ENCODE measurements at places on chromosomes 11 and 22.

DNA sequence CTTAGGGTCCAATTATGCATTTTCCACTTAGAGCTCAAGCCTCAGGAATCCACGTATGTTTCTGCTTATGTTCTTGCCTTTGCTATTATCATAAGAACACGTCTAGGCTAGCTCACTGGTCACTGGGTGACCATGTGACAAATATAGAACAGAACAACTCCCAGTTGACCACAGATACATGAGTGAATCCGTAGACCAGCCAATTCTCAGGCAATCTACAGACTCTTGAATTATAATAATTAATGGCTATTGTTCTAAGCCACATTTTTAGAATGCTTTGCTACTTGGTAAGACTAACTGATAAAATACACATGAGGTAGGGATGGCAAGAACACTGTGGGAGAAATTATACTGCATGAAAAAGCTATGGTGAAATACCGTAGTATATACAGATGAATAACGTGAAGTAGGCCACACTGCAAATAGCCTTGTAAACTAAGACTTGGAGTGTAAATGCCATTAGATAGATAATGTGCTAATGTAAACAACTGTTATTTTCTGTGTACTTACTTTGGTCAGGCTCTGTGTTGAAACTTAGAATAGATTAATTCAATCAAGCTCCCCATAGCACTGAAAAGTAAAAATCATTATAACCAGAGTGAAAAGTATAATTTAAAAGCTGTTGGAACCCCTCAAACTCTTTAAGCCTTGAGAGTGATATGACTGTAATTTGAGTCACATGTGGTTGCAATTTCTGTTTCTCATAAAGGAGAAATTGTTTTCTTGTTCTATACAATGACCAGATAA lies 366.2 kb upstream of the CCDC179 start:
- no peak for DNase-seq

DNA sequence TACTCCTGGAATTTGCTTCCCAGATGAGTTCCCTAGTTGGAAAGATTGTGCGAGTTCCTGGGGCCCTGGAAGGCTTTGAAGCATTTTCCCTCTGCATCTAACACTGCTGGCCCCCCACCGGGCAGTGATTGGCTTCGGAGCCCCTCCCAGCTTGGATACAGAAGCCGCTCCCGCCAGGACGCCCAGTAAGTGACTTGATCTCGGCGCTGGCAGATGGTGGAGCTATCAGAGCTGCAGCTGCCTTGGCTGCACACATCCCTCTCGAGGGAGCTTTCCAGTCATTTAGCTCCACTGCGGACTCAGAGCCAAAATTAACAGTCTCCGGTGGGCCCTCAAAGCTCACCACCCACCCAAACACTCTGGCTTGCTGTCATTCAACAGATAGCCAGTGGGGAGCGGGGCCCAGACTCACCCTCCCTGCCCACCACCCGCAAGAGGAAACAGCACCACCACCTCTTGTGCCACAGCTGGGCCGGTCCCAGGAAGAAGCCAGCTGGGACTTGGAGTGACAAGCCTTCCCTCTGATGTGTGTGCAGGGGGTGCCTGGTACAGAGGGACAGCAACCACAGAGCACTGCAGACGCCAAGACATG lies 162.3 kb downstream of the TRIM29 start:
- peak; percentile 26 for DNase-seq

GRCh38 chr22:26502688-26503561 lies 9.3 kb downstream of the TFIP11 start:
- no peak for DNase-seq

DNA sequence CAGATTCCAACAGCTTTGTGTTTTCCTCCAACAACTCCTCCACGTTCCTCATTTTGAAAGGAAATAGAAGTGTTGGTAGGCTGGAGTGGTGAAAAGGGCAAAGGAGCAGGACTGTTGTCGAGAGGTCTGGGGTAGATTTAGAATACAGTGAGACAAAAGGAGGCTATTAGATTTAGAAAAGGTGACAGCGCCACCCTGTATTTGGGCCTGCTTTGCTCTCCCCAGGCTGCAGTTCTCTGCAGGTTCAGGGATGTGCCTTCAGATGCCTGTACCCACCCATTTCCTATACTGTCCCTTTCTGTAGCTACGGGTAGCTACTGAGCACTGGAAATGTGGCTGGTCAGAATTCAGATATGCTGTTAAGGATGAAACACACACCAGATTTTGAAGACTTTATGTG lies 20.8 kb downstream of the MMP13 start:
- DNase-seq: no peak

DNA sequence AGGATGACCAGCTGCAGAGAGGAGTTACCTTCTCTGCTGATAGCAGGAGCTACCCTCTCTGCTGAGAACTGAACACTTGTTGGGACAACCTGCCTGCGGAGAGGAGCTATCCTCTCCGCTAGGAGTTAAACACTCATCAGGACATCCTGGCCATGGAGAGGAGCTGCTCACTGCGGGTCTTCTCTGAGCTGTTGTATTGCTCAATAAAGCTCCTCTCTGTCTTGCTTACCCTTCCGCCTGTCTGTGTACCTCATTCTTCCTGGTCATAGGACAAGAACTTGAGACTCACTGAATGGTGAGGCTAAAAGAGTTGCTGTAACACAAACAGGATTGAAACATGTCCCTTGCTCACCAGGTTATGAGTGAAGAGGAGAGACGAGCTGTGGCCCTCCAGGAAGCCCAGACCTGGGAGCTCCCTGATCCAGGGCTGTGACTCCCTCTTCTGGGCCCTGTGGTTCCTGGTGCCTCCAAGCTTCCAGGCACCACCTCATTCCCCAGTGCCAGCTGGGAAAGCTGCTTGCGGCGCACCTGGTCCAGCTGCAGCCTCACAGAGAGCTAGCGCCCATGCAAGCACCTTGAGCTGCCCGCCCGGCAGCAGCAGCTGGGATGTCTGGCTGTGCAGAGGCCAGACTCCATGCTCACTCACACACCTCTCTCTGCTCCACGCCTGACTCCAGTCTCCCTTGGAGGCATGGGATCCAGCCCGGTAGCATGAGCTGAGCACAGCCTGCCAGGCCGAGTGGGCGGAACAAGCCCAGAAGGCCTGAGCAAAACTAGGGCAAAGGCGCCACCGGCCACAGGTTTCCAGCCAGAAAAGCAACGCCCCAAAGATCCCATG lies 50.5 kb downstream of the RAB30 start:
- DNase-seq: no peak
